Fibroblast of skin of left quadriceps (primary cell): ENCODE measurements at places on chromosomes 1 and 21.

DNA sequence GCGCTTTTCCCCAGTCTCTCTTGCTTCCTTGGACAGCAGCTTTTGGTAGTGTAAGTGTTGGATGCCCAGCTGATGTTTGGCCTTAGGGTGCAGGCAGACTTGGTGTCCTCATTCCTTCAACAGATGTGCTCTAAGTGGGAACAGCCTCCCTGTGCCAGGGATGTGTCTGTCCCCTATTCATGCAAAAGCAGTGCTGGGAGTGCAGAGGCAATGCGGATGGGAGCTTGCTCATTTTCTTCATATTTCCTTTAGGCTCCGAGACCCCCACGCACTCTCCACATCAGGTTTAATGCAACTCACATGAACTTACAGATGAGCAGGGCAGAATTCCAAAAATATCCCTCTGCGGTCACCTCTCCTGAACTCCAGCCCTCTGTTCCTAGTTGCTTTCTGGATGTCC is 96.1 kb downstream of the IER5 start:
- no peak for DNase-seq

DNA sequence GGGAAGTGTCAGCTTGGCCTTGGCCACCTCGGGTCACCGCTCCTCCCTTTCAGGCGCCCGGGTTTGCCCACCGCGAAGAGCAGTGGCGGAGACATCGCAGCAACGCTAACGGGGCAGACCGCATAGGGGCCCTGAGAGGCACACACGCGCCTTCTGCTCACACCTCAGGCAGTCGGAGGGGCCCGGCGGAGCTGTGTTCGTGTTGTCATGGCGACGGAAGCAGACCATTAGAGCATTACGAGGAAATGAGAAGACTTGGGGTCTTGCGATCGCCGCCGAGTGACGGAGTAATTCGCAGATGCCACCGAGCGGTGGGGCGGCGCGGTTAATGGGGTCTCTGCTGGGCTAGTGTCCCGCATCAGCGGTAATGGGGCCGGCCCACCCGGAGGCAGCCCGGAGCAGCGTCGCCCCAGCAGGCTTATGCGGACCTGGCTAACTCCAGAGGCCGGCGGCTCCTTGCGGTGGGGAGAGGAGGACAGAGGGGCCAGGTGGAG is 144.1 kb downstream of the TNR start:
- no peak for DNase-seq

DNA sequence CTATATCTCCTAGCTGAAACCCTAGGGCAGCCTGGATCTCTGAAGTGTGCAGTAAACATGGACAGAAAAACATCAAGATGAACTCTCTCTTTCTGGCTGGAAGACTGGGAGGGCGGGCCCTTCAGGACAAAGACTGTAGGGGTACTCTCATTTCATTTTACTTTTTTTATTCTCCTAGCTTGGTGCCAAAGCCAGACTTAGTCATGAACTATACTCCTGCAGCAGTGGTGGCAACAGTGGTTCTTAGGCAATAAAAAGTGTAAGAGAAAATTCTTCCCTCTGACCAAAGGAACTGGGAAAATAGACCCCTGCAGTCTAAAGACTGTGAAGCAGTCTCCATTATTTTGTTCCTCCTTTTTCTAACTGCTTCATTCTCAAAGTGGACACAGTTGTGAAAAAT is 213.8 kb upstream of the JUN start:
- no peak for DNase-seq

DNA sequence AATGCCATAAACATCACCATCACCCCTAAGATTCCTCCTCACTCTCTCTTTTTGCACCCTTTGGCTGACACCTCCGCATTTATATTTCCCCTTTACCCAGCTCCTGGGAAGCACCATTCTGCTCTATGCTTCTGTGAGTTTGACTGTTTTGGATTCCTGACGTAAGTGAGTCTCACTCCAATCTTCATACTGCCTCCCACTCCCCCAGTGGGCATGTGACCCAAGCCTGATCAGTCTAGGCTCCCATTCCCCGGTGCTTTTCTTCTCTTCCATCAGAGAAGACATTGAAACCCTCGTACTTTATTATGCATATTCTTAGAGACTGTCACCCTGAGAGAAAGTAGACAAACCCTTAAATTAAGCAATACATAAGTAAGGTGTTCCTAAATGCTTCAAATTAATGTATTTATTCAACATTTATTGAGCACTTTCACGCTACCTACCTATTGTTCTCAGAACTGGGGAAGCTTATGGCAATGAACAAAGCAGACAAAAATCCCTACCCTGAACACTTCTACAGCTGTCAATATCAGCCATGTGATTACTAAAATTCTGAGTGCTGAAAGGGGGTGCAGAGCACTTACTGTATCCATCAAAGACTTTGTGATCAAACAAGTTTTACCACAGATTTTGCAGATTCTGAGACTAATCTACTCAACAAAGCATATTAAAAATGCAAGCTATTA is 43.4 kb upstream of the DIPK1A start:
- no peak for DNase-seq

GRCh38 chr1:113768916-113769600 is 9.8 kb upstream of the PHTF1 start:
- no peak for DNase-seq

- DNase-seq: no peak
Measured at GRCh38 chr1:182101415-182102042, 40.0 kb upstream of the ZNF648 start.

DNA sequence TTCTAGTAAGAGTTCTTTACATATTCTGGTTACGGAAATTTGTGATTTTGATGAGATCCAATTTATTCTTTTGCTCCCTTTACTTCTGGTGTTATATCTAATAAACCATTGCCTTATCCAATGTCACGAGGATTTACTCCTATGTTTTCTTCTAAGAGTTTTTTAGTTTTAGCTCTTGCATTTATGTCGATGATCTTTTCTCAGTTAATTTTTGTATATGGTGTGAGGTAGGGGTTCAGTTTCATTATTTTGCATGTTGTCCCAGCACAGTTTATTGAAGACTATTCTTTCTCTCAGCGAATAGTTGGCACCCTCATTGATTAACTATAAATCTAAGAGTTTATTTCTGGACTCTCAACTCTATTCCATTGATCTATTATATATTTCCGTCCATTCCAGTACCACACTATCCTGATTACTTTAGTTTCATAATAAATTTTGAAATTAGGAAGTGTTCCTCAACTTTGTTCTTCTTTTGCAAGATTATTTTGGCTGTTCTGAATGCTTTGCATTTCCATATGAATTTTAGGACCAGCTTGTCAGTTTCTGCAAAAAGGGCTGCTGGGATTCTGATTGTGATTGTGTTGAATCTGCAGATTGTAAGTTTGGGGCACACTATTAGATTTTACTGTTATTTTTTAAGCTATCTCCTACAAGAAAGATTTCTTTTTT is 4.0 kb downstream of the KDM1A start:
- DNase-seq: no peak

GRCh38 chr21:15209224-15209623 is 144.4 kb upstream of the NRIP1 start:
- no peak for DNase-seq

DNA sequence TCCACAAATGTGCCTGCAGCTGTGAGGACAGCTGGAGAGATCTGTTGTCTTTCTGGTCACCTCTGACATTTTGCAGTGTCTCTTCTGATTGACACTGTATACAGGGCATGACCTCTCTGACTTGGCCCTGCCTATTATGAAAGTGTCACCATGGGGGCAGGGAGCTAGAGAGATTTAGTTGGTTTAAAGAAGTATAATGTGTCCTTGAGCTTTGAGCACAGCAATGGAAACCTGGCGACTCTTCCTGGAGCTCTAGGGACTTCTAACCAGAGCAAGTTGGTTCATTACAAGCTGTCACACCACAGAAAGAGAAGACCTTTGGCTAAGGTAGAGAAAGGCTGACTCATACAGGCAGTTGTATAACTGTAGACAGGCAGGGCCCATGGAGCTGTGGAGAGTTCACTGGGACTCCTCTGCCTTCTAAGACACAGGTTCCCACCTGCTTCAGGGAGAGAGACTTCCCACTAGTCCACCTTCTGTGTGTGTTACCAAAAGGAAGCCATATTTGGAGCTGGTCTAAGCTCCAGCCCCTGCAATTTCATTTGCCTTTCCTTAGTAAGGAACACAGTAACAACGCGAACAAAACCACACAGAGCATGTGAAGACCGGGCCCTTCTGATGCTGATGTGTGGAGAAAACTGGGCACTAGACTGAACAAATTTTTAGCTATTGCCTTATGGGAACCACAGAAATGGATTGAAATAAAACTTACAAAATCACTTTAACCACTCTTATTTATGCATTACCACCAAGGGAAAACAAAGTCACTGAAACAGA is 90.5 kb upstream of the ADAR start:
- DNase-seq: no peak

- DNase-seq: no peak
Measured at GRCh38 chr1:175840787-175841186, 97.4 kb upstream of the TNR start.

- no peak for DNase-seq
Measured at GRCh38 chr1:48691429-48692001, 85.2 kb downstream of the BEND5 start.

- peak; percentile 42 for DNase-seq
Measured at GRCh38 chr1:67339623-67340343, 32.1 kb downstream of the IL12RB2 start.

DNA sequence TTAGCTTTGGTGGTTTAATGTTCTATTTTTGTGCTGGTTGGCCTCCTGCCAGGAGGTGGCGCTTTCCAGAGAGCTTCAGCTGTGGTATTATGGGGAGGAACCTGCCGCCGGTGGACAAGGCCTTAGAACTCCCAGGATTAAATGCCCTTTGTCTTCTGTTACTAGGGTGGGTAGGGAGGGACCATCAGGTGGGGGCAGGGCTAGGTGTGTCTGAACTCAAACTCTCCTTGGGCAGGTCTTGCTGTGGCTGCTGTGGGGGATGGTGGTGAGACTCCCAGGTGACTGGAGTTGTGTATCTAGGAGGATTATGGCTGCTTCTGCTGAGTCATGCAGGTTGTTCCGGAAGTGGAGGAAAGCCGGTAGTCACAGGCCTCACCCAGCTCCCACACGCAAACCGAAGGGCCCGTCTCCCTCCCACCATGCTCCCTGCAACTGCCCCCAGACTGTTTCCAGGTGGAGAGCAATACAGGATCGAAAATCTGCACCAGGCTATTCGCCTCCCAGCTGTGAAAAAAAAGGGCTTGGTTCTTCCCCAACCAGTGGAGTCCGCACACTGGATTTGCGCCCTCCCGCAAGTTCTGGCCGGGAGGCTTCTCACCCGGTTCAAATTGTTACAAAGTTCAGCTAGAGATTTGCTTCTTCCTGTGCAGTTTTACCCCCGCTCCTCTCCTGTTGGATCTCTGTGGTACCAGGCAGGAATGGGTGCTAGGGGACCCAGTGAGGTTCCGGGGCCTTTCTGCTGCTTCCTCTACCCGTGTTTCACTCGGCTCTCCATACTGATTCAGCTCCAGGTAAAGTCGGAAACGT is 220.5 kb downstream of the CENPF start:
- DNase-seq: no peak

- no peak for DNase-seq
Measured at GRCh38 chr1:52709016-52709415, 10.9 kb upstream of the COA7 start.

- DNase-seq: no peak
Measured at GRCh38 chr1:64574301-64574700, 104.4 kb downstream of the CACHD1 start.

GRCh38 chr1:14615549-14616218 is 17.2 kb downstream of the KAZN start:
- no peak for DNase-seq

DNA sequence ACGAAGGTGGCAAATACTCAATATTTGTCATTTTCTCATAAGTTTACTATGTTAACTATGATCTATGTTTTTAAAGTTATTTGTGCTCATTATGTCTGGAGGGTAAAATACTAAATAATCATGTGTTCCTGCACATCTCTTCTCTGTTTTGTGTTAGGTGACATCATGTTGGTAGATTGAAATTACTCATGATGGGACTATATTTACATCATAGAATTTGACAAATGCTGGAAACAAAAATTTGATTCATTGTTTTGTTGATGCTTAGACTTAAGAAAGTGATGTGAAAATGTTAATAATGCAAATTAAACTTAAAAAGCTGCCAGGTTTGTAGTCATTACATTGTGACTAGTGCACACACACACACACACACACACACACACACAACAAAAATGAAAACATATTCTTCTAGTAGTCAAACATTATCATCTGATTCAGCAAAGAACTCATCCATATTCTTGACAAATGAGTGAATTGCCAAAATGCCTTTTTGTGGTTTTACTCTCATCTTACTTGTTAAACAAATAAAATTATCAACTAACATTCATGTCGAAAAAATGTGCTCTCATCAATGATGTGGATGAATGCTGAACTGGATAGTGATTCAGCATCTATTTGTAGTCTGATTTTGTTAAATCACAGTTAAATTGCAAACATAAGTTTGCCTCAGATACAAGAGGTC is 870.7 kb downstream of the BRINP3 start:
- peak; percentile 85 for DNase-seq

DNA sequence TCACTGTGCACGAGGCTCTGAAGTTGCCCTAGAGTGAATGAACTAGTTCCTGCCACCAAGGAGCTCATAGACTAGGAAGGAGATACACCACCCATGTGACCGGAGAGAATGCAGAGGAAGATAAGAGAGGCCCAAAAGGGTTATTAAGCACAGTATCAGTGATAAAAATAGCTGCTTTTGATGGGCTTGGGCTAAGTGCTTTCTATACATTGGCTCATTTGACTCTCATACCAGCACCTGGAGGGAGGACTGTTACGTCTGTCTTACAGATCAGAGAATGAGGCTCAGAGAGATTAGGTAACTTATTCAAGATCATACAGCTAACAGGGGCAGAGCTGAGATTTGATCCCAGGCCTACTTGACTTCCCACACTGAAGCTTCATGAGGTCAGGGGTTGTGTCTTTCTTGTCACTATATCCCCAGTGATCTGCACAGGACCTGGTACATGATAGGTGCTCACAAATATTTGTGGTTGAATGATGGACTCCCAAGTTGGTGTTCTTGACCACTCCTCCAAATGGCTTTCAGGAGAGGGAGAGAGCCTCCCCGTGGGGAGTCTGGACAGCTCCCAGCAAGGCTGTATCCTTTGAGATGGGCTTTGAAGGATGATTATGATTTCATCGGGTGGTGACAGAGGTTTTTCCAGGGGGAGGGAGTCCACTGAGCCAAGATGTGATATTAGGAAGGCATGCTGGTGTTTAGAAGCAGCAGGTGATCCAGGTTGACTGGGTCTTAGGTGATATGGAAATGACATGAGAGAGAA is 14.4 kb downstream of the PPFIA4 start:
- no peak for DNase-seq

GRCh38 chr1:16938351-16939321 is 16.9 kb downstream of the CROCC start:
- DNase-seq: no peak

DNA sequence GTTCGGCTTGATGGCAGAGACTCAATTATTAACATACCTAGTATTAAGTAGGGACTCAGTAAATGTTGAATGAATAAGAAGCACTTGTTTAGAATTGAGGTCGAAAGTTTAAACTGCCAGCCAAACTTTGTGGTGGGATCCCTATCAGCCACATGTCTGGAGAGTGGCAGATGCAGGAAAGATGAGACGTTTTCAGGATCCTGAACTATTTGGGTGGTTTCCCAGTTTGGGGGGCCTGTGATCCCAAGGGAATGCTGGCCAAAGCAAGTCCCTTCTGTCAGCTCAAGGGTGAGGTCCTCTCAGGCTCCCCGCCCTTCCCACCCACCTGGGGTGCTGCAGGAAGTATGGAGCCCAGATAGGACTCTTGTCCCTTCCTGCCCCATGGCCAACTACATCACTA is 38.6 kb downstream of the KCNC4 start:
- DNase-seq: no peak

GRCh38 chr1:35557118-35557610 is at the start of gene KIAA0319L:
KIAA0319L (minus strand) TSS chr1:35557403; CDS start chr1:35554491, 2,912 bp downstream.
- DNase-seq: no peak

- DNase-seq: no peak
Measured at GRCh38 chr1:234170622-234171021, 202.6 kb upstream of the COA6 start.

- DNase-seq: no peak
Measured at GRCh38 chr1:40684669-40685068, 6.8 kb upstream of the NFYC start.
